Epithelial cell of esophagus (primary cell): ENCODE measurements at places on chromosomes 12 and 14.

- DNase-seq = peak; percentile 5
Measured at GRCh38 chr12:104825408-104825807, 132.7 kb downstream of the SLC41A2 start.

- DNase-seq = no peak
Measured at GRCh38 chr14:69953266-69953915, 74.2 kb downstream of the SMOC1 start.

GRCh38 chr12:124928095-124928911 lies 13.9 kb upstream of the UBC start:
- DNase-seq = peak; percentile 100

GRCh38 chr12:68440068-68440581 lies 108.0 kb upstream of the MDM1 start:
- DNase-seq = peak; percentile 73

DNA sequence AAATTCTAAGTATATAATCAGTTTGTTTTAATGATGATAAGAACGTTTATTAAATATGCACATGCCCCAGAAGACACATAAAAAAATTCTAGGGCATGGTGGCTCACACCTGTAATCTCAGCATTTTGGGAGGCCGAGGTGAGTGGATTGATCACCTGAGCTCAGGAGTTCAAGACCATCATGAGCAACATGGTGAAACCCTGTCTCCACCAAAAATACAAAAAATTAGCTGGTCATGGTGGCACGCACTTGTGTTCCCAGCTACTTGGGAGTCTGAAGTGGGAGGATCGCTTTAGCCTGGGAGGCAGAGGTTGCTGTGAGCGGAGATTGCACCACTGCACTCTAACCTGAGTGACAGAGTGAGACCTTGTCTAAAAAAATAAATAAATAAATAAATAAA lies 4.0 kb downstream of the CD69 start:
- DNase-seq = no peak

DNA sequence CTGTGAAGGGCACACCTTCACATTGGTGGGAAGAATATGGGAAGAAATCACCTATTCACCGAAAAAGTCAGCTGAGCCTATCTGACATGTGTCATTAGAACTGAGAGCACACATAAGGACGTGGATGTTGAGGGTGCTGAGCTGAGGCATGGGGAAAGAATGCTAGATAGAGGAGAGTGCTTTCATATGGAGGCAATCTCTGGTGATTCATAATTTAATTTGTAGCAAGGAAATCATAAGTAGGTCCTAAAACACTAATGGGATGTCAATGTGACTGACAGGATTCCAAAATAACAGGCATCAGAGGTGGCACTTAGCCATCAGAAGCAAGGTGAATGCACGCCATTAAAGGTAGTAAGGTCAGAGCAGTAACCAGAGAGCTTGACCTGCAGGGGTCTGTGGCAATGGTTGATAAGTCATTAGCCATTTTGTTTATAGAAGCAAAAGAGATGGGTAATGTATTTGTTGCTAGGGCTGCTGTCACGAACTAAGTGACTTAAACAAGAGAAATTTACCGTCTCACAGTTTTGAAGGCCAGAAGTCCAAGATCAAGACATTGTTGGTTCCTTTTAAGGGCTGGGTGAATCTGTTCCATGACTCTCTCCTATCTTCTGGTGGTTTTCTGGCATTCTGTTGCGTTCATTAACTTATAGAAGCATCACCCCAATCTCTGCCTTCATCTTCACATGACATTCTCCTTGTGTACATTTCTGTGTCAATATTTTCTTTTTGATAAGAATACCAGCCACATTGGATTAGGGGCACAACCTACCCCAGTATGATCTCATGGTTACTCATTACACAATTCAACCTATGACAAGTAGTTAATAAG lies 69.3 kb downstream of the ANKS1B start:
- DNase-seq = no peak

- peak; percentile 84 for DNase-seq
Measured at GRCh38 chr14:77601846-77602619, 14.4 kb downstream of the SPTLC2 start.

GRCh38 chr12:461425-461824 lies 1.7 kb downstream of the B4GALNT3 start:
- DNase-seq = no peak
